ENCODE measurements at places on chromosomes 11 and 22. TPM values are rescaled to one million over a fixed set of nuclear protein-coding genes. Genes with fewer than 3 reads are reported as not detected.

DNA sequence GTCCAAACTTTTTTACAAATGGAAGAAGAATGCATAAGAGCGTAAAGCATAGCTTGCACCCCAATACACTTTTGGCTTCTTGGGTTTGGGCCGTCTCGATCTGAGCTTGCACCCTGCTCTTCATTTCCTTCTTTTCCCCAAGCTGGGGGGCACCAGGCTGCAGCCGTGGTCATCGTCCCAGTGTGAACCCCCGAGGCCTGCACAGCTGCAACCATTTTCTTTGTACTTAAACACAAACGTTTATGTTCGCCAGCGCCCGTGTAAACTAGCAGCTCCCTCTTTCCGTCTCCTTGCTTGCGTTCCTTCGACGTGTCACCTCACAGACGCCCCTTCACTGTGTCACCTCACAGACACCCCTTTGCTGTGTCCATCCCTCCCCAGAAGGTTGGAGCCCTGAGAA, 10.1 kb downstream of the KRTAP5-5 start:
- DNase-seq: no peak

Gene IL17RA
- total RNA-seq: 14.1 TPM

Gene MAJIN
- not detected for total RNA-seq

- no peak for DNase-seq
Measured at GRCh38 chr11:47982616-47983015, 2.3 kb downstream of the PTPRJ start.

GRCh38 chr11:112481893-112482292, 221.2 kb upstream of the PLET1 start:
- DNase-seq: no peak

Gene PHF21B
- 0.26 TPM for total RNA-seq

- no peak for DNase-seq
Measured at GRCh38 chr22:16847271-16847670, 22.1 kb upstream of the XKR3 start.

GRCh38 chr22:48885271-48885918, 942.3 kb downstream of the BRD1 start:
- no peak for DNase-seq

Gene LYVE1
- total RNA-seq: 0.33 TPM

DNA sequence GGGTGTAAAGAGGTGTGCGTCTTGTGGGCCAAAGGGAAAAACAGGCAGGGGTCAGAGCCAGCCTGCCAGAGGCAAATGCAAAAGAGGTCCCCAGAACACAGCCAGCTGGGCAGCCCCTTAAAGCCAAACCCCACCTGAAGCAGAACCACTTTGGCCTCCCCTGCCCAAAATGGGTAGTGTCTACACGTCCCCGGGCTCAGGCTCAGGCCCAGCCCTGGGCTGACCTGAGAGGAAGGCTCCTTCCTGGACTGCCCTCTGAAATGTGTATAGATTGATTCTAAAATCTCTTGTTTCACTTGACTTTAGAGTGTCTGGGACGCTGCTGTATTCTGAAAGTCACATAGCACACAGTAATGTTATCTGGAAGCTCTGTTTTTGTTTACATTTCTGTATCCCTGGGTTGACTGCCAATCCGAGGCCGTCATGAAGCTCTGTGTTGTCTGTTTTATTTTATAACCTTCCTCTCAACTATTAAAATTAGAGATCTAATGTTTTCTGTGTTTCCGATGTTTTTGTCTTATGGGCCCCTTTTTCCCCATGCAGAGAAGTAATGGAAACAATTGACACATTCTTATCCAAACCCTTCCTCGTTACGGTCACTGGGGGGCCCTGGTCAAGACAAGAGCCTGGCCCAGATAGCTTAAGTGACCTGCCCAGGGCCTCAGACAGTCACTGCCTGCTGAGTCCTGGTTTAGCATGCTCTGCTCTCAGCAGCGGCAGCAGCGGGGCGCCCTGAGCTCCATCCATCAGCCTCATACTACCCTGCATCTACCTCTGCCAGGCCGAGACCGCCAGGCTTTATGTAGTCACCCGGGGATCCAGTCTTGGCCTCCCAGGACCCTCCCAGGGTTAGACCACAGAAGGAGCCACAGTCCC, 10.1 kb downstream of the OVOL1 start:
- DNase-seq: no peak

Gene C11orf54
- total RNA-seq: 24.5 TPM

- DNase-seq: no peak
Measured at GRCh38 chr22:20206709-20207215, 55.9 kb upstream of the CCDC188 start.

DNA sequence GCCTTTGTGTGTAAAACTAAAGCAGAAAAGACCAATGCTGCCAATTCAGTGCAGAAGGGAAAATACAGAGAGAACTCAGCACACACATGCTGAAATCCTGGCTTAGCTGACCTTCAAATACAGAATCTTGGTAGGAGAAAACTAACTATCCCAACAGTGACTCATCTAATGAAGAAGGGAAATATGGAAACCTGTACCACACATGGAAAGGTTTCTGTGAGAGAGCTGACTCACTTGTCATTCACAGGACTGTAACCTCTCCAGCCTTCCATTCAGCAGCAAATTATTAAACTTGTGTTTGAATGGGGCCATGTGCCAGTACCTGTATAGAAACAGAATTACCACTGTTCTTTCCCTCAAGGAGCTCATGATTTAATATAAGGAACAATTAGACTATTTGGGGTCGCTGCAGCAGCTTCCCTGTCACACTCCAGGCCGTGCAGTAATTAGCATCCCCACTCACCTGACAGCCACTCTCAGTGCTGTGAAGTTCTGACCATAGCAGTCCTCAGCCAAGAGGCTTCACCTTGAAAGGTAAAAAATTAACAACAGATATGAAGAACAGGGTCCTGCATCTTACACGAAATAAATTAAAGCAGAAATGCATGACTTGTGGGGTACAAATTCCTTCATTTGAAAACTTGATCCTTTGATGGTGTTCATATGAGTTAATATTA, 53.9 kb downstream of the MSANTD4 start:
- DNase-seq: no peak

Measured in activated T-cell treated with anti-CD3 and anti-CD28 coated beads, Interleukin-2, amount 50 U/mL, for 4 hours (primary cell).